ENCODE measurements at places on chromosomes 4 and X.

GRCh38 chr4:154618708-154619315 lies 6.4 kb upstream of the FGG start:
- DNase-seq, result peak; percentile 33

DNA sequence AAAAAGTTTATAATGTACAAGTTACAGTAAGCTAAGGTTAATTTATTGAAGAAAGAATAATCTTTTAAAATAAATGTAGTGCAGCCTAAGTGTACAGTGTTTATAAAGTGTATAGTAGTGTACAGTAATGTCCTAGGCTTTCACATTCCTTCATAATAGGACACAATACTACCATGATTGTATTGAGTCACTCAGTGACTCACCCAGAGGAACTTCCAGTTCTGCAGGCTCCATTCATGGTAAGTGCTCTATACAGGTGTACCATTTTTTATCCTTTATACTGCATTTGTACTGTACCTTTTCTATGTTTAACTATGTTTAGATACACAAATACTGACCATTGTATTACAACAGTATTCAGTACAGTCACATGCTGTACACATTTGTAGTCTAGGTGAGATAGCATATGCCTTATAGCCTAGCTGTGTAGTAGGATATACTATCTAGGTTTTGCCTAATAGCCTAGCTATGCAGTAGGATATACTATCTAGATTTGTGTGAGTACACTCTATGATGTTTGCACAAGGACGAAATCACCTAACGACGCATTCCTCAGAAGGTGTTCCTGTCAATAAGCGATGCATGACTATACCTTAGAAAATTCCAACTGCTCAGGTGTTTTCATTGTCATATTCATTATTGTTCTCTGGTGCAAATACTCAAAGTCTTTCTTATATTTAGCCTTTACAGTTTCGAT lies 5.5 kb upstream of the TMEM255A start:
- no peak for DNase-seq

- DNase-seq, result no peak
These were observed 12.2 kb upstream of the PDE6B start for GRCh38 chr4:613126-613525.

GRCh38 chr4:89539374-89539773 lies 231.8 kb upstream of the GPRIN3 start:
- DNase-seq, result no peak

DNA sequence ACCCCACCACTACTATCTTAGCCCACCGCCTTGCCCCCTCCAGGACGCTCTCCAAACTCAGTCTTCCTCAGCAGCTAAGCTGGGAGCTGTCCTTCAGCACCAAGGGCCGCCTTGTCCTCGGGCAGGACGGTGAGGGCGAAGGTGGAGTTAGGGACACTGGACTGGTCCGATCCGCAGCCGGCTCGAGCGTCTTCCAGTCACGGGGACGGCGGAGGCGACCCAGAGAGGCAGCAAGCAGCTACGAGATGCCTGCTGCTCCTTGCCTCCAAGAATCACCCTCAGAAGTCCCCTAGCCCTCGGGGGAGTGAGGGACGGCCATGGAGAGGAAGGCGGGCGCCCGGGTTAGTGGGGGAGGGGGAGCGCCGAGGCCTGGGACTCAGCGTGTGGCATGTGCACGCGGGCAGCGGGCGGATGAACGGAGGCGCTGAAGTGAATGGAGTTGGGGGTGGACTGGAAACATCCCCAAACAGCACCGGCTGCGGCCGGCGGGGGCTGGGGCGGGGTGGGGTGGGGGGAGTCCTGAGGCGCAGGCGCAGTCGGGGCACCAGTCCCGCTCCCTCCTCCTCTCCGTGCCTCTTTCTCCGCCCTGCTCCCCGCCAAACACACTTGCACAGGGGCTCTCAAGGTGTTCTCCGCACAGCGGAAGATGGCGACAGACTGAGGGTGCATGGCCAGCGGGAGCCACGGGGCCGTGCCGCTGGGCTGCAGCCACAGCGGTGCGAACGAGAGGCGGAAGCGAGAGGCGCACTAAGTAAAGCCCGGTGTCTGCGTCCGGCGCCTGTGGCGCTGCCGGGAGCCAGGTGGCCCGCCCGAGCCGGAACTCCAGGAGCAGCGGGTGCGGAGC lies at the start of gene NALF2:
Gene NALF2, plus strand, starts transcription at position 545 of the 844 bp plus-strand sequence. CDS start 957 bp downstream, outside the sequence.
- DNase-seq, result peak; percentile 35

DNA sequence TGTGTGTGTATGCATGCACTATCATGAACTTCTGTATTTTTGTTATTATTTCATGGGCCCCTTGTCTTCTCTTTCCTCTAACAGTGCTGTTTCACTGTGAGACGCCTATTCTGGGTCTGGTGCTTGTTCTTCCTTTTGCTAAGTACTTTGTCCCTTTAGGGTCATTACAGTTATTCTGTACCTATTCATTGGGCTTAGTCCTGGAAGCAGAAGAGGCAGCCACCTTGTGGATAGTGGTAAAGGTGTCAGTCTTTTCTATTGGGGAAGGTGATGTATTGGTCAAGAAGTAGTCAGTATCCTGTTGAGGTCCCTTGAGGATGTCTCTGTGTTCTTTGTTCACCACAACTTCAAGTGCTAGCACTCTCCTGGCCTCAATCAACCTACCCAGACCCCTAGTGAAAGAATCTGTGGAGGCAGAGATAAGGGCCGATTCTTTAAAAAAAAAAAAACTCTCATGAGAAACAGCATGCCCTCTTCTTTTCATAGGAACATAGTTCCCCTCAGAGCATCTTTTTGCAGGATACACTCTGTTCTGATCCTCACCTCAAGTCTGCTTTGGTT lies 593.8 kb downstream of the SPRY1 start:
- DNase-seq, result no peak

Data from NCI-H526 treated with DMSO at 0.1 percent for 48 hours (cell line).